ENCODE measurements at places on chromosomes 16 and 17. TPM values are rescaled to one million over a fixed set of nuclear protein-coding genes. Genes with fewer than 3 reads are reported as not detected.

GRCh38 chr17:48593840-48594537, 410 bp upstream of the HOXB5 start:
- H3K4me1 ChIP-seq: peaks cover 3% of the 10 kb centered on the region
- no peak overlapping the region for H3K4me3 ChIP-seq
- H3K27ac ChIP-seq: no peak overlapping the region
- peaks cover 100% of the 10 kb centered on the region for H3K27me3 ChIP-seq

The PLLP gene
- 3.7 TPM for total RNA-seq

- H3K36me3 ChIP-seq: no peaks in the 10 kb centered on the region
- no peak for DNase-seq
- H3K4me1 ChIP-seq: peaks cover 7% of the 10 kb centered on the region
- peak overlapping the region; percentile 82 for H3K27ac ChIP-seq
Measured at GRCh38 chr16:85366031-85366763, 246.9 kb upstream of the GSE1 start.

DNA sequence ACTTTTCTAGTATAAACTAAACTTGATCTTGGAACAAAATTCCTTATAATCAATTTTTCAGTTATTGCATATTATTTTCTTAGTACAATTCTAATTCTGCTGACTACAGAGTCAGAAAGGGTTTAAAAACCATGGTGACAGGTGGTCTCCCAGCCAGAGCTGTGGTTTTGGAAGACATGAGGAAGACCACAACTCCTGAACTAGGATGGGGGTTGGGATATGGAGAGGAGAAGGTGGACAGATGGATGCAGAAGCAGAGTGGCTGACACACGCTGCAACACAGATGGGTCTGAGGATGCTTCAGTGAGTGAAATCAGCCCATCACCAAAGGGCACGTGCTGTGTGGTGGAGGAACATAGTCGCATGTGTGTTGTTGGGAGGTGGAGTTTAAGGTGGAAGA, 187.7 kb downstream of the LGALS9B start:
- no peaks in the 10 kb centered on the region for H3K27me3 ChIP-seq
- H3K4me1 ChIP-seq: peaks cover 3% of the 10 kb centered on the region
- no peaks in the 10 kb centered on the region for H3K36me3 ChIP-seq
- H3K4me3 ChIP-seq: no peak overlapping the region
- DNase-seq: no peak

DNA sequence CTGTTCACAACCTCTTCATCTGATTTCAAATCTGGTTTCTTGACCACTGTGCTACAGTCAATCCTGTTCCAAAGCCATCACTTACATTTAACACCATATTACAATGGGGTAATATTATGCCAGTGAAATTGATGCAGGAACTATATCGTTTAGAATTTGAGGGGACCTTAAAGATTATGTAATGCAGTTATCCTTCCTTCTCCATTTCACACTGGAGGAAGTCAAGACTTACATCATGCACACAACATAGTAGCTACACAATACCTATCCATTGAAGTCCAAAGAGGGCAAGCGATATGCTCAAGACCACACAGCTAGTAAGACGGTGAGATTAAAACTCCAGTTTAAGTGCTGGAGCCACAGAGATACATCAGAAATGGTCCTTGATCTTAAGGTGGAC, 16.8 kb downstream of the NOG start:
- H3K4me1 ChIP-seq: no peaks in the 10 kb centered on the region
- no peak overlapping the region for H3K27ac ChIP-seq
- no peaks in the 10 kb centered on the region for H3K36me3 ChIP-seq
- H3K4me3 ChIP-seq: no peak overlapping the region
- H3K27me3 ChIP-seq: no peaks in the 10 kb centered on the region

DNA sequence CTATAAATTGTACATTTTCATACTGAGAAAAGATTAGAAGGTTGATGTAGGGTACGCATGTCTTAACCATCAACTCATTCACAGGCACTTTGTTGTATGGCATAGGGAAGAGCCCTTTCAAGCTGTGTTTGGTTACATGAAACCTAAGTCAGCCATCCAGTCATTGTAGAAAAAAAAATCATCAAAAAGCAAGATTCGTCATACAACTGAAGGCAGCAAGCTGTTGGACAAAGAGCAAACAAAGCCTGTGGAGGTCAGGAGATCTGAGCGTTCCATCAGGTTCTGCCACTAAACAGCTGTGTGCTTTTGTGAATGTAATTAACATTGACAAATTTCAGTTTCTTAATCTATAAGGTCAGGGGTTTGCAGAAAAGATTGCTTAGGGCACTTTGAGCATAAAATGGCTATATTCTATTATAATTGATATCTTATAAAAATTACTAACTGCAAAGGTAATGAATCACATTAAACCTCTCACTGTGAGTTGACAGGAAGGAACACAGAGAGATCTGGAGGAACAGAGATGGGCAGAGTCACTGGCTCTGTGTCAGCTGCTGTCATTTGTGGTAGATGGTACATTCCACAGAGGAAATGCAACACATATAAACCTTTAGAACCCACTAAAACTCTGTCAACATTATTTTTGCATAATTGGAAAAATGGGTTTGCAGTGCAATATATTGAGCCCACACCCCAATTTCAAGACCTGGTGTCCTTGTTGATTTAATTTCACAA, 66.3 kb upstream of the MYOCD start:
- no peaks in the 10 kb centered on the region for H3K27me3 ChIP-seq
- H3K4me3 ChIP-seq: no peak overlapping the region
- no peak for DNase-seq
- H3K36me3 ChIP-seq: no peaks in the 10 kb centered on the region

GRCh38 chr17:57522042-57523005, 222.8 kb downstream of the CCDC182 start:
- H3K36me3 ChIP-seq: no peaks in the 10 kb centered on the region
- H3K27me3 ChIP-seq: no peaks in the 10 kb centered on the region
- DNase-seq: no peak
- H3K4me1 ChIP-seq: peaks cover 52% of the 10 kb centered on the region
- H3K27ac ChIP-seq: peak overlapping the region; percentile 33
- H3K4me3 ChIP-seq: no peak overlapping the region

GRCh38 chr17:49548051-49548505, 27.6 kb upstream of the NXPH3 start:
- no peaks in the 10 kb centered on the region for H3K27me3 ChIP-seq
- H3K4me3 ChIP-seq: no peak overlapping the region
- no peak for DNase-seq
- H3K36me3 ChIP-seq: no peaks in the 10 kb centered on the region

DNA sequence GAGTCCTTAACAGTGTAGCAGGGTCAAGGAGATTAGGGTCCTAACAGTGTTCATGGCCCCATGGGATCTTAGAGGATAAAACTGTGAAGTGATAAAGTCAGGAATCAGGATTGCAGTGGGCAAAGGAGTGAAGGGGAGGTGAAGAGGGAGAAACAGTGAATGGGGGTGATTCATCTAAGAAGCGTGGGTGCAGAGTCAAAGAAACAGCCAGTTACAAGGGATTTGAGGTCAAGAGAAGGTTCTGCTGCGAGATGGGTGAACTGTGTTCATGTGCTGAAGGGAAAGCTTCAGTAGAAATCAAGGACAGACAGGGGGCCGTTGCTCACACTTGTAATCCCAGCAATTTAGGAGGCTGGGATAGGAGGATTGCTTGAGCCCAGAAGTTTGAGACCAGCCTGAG, 5.9 kb downstream of the GTF3C1 start:
- no peaks in the 10 kb centered on the region for H3K27me3 ChIP-seq
- DNase-seq: no peak
- peaks cover 74% of the 10 kb centered on the region for H3K36me3 ChIP-seq
- H3K4me1 ChIP-seq: peaks cover 20% of the 10 kb centered on the region

GRCh38 chr16:86428729-86429517, 81.4 kb upstream of the FOXF1 start:
- no peaks in the 10 kb centered on the region for H3K4me1 ChIP-seq
- H3K27ac ChIP-seq: no peak overlapping the region
- no peak for DNase-seq
- peaks cover 15% of the 10 kb centered on the region for H3K27me3 ChIP-seq

- peak overlapping the region; percentile 85 for H3K27ac ChIP-seq
- H3K36me3 ChIP-seq: no peaks in the 10 kb centered on the region
- DNase-seq: no peak
- H3K4me3 ChIP-seq: peak overlapping the region; percentile 87
- H3K4me1 ChIP-seq: peaks cover 25% of the 10 kb centered on the region
Measured at GRCh38 chr17:44688675-44689476, 700 bp downstream of the CCDC43 start.

GRCh38 chr17:41467561-41467960, 375 bp upstream of the KRT32 start:
- no peaks in the 10 kb centered on the region for H3K27me3 ChIP-seq
- no peak overlapping the region for H3K27ac ChIP-seq
- no peak overlapping the region for H3K4me3 ChIP-seq
- no peaks in the 10 kb centered on the region for H3K36me3 ChIP-seq
- DNase-seq: no peak

The KRTAP2-1 gene
- total RNA-seq: not detected

GRCh38 chr16:4982056-4982867, 24.1 kb downstream of the SEC14L5 start:
- peaks cover 7% of the 10 kb centered on the region for H3K27me3 ChIP-seq
- no peaks in the 10 kb centered on the region for H3K36me3 ChIP-seq
- H3K4me3 ChIP-seq: no peak overlapping the region
- DNase-seq: peak; percentile 82

DNA sequence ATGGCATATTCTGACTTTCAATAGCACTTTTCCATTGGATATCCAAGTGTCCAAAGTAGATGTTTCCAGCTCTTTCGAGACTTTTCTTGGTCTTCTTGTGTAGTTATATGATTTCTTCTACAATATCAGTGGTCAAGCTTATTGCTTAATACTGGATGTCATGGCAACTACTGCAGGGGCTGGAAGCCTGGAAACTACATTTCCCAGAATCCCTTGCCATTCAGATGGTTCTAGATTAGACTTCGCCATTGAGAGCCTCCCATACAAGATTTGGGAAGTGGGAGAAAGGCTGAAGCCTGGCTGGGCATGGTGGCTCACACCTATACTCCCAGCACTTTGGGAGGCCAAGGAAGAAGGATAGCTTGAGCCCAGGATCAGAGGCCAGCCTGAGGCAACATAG, 153.6 kb downstream of the C16orf95 start:
- no peak overlapping the region for H3K4me3 ChIP-seq
- H3K27me3 ChIP-seq: no peaks in the 10 kb centered on the region
- no peaks in the 10 kb centered on the region for H3K36me3 ChIP-seq
- H3K4me1 ChIP-seq: no peaks in the 10 kb centered on the region
- H3K27ac ChIP-seq: no peak overlapping the region
- DNase-seq: no peak

DNA sequence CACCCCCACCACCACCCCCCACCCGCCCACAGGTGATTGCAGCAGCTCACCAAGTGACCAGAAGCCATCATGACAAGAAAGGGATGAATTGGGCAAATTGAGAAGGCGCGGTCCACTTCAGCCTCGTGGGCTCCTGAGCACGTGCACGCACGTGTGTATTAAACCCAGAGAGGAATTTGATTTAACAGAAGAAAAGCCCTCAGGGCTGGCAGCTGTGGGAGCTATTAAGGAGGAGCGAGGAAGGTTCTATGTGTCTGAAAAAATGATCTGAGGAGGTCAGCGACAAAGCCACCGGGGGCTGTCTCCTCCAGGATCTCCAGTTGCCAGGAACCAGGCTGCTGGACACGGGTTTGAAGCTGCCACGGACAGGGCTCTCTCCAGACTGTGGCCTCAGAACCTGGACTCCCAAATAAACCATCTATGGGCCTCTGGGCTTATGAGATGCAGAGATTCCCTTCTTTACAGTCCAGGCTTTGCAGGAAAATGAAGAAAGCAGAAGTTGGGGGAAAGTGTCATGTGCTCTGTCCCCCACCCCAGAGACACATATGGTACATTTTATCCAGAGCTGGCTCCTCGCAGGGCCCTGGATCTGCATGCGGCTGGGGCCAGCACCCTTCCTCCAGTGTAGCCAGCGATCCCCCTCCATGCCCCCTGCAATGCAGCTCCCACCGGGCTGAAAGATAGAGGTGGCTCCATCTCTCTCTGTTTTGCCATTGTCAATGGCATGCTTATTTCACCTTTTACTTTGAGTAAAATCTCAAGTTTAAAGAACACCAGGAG, 219.7 kb upstream of the RPL38 start:
- H3K27ac ChIP-seq: no peak overlapping the region
- no peak for DNase-seq
- no peaks in the 10 kb centered on the region for H3K4me1 ChIP-seq
- no peaks in the 10 kb centered on the region for H3K36me3 ChIP-seq

The KIFC3 gene
- total RNA-seq: 71.8 TPM

GRCh38 chr16:55706739-55707384, 51.1 kb downstream of the SLC6A2 start:
- no peaks in the 10 kb centered on the region for H3K4me1 ChIP-seq
- peak; percentile 46 for DNase-seq
- no peak overlapping the region for H3K4me3 ChIP-seq

DNA sequence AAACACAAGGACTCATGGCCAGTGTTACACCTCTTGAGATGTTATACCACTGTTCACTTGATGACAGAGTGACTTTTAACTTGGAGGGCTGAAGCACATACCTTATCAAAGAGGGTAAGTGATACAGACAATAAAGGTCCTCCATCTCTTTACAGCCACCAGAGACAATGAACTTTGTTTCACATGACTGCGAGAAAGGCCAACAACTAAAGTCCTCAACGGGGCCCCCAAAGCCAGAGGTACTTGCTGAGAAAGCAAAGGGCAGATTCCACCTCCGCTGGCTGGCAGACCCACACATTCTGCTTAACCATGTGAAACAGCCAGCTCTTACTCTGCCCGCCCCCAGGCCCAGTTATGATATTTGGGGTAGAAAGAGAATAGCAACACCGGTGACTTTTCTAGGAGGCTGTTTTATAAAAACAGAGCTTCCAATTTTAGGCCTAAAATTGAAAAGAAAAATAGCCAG, 21.4 kb downstream of the DCUN1D3 start:
- H3K27me3 ChIP-seq: no peaks in the 10 kb centered on the region
- H3K27ac ChIP-seq: peak overlapping the region; percentile 57
- H3K4me3 ChIP-seq: no peak overlapping the region
- peak; percentile 49 for DNase-seq

DNA sequence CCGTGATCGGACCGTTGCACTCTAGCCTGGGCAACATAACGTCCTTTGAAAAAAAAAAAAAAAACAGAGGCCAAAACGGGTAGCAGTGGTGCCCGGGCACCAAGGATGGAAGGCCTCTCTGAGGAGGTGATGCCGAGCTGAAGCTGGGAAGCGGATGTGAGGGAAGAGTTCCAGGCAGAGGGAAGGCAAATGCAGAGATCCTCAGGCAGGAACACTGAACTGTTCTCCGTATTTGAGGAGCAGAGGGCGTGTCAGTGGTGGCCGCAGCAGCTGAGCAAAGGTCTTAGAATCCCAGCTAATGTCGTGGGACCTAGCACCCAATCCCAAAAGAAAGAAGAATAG, 656 bp upstream of the KCTD13 start:
- peak overlapping the region; percentile 86 for H3K27ac ChIP-seq
- no peaks in the 10 kb centered on the region for H3K27me3 ChIP-seq
- H3K36me3 ChIP-seq: peaks cover 3% of the 10 kb centered on the region
- no peak for DNase-seq
- peaks cover 18% of the 10 kb centered on the region for H3K4me1 ChIP-seq

DNA sequence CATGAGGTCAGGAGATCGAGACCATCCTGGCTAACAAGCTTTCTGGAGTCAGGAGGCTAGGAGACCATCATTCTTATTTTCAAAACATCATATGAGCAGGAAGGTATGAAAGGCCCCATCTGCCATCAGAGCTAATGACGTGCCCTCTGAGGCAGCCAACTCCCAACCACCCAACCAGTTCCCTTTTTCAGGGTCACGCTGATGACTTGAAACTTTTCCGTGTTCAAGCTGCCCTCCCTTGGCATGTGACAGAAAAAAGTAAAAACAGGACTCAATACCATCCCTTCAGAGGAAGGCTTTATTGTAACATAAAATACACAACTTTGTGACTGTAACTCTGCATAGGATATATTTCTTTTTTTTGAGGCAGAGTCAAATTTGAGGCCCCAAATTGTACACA, 4.6 kb upstream of the GHDC start:
- no peaks in the 10 kb centered on the region for H3K4me1 ChIP-seq
- no peak for DNase-seq
- peaks cover 45% of the 10 kb centered on the region for H3K36me3 ChIP-seq
- H3K27ac ChIP-seq: no peak overlapping the region

The TNP2 gene
- total RNA-seq: not detected
